CD4-positive, alpha-beta T cell treated with Interleukin-21 for 1 hour (primary cell): ENCODE measurements at places on chromosomes 1 and 21.

- no peak for DNase-seq
Measured at GRCh38 chr1:160891474-160891873, 6.5 kb upstream of the ITLN1 start.

DNA sequence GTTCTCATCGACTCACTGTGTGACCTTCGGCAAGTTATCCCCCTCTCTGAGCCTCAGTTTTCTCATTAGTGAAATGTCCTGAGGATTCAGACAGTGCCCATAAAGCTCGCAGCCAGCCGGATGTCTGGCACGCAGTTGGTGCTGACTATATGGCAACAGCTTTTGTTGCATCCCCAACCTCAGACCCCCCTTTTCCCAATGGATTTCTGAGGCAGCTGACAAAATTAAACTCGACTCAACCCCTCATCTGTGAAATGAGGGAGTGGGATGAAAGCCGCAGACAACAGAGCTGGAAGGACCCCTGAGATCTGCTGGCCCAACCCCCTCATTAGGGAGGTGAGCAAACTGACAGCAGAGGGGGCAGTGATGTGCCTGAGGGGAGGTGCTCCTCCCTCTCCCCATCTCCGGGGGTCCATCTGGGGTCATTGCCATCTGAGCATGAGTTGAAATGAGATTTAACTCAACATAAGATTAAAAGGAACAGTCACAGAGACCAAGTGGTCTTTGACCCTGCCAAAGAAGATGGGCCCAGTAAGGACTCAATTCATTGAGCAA lies 40.4 kb downstream of the NKAIN1 start:
- no peak for DNase-seq

DNA sequence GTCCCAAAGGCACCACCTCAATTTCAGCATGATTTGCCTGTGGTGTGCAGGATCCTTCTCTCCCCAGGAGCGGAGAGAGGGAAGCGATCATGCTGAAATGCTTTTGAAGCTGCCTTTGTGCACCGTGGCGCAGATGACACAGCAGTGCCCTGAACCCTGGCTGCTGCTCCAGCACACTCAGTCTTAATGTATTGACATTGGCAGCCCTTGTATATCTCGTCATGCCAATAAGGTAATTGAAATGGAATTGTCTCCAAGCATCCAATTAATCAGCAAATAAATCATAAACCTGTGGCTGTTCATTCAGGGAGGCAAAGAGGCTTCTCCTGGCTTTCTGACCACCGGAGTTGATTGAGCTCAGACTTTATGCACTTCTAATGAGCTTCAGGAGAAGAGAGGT lies 139.8 kb downstream of the KAZN start:
- no peak for DNase-seq

GRCh38 chr1:1760345-1760650 lies 18.0 kb downstream of the NADK start:
- no peak for DNase-seq

GRCh38 chr1:157659576-157660247 lies 40.9 kb downstream of the FCRL3 start:
- DNase-seq, result no peak

GRCh38 chr21:21102896-21103295 lies 104.7 kb downstream of the NCAM2 start:
- DNase-seq, result no peak

GRCh38 chr1:178639326-178639725 lies 85.7 kb upstream of the RALGPS2 start:
- DNase-seq, result no peak

DNA sequence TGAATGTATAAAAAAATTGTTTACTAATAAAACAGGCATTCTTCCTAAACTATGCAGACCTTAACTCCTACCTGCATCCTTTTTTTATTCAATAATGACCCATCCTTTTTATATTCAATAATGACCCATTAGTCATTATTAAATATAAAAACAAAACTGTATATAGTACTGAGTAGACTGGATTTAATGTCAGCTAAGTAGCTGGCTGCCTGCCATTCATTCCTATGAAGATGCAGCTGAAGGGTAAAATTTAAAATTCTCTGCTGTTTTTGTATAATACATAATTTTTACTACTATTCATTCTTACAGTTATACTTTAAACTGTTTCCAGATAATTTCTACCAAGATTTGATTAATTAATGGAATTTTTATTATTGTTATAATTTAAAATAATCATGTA lies 79.3 kb downstream of the DENND1B start:
- DNase-seq, result no peak

GRCh38 chr1:197799271-197799670 lies 24.0 kb upstream of the DENND1B start:
- DNase-seq, result no peak

DNA sequence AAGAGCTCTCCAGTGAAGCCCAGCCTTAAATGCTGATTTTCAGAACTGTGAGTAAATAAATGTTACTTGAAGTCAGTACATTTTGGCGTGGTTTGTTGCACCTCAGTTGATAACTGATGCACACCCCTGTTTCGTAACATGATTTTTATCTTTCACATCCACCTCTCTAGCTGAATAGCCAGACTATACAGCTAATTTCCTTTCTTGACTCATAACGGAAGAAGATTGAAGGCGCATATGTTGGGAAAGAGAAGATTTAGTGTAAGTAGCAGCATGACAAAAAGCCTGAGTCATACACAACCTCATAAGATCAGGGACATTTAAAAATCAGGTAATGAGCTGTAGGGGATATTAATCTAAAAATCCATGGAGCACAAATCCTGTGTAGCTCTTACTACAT lies 716.2 kb upstream of the ZP4 start:
- DNase-seq, result no peak

DNA sequence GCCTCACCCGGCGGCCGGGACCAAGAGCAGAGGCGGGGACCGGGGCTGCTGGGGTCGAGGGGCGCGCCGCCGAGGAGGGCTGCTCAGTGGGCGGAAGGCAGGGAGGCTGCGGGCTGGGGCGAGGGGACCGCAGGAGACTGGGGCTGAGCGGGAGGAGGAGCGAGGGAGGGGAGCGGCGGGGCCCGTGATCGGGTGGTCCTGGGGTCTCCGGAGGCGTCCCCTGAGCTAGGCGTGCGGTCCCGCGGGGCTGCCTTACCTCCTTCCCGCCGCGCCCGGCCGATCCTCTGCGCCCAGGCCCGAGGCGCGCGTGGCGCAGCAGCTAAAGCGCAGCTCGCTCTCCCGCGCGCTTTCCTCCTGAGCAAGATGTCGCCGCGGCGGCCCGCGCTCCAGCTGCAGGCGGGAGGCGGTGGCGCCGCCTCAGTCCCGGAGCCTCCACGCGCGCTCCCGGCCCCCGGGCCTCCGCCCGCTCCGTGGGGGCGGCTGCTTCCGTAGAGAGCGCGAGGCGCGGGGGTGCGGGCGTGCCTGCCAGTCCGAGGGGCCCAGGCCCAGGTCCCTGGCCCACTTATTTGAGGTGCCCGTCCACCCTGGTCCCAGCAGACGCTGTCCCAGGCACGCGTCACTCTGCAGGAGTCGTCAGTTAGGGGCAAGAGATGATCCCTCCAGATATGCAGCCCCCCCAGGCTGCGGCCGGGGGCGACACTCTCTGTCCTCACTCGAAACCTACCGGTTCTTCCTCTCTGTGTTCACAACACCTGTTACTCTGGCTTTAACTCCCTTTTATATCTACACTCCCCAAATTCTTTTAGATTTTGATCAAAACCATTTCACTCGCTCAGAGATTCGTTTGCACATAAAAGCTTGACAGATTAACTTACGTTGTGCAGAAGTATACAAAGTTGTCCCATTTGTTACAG lies at the start of gene CCSAP:
CCSAP (minus strand) TSS at position 392 of the 914 bp plus-strand sequence. CDS start 582 bp downstream, outside the sequence.
- DNase-seq, result peak; percentile 65

- no peak for DNase-seq
Measured at GRCh38 chr1:117106478-117106877, 15.1 kb downstream of the TRIM45 start.

DNA sequence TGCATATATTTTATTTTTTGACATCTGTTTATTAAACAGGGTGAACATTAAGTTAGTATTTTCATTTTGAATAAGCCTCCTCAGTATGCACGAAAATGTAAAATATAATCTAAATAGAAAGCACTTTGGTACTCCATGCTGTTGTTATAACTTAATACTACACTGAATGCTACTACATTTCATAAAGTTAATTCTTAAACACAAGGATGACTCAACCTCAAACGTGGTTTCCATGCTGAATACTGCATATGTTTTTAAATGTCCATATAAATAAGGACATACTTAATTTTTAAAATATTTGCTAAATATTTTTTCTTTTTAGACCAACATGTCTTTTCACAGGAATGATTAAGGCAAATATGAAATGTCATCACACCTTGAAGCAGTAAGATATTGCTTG lies 83.9 kb downstream of the USP24 start:
- no peak for DNase-seq

DNA sequence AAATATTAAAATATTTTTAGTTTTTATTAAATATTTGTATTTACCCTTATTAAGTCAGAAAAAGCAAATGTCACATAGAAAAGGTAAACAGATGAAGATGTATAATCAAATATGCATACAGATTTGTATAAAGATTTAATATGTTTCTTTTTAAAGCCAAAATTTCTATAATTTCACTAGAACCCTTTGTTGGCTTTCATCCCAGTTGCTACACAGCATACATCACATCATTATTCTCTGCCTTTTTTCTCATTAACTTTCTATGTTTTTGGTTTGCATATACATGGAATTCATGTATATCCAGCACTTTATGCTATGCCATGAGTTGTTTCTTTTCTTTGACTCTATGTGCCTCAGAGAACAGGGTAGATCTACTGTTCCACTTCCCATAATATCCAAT lies 957.9 kb upstream of the ADGRL2 start:
- DNase-seq, result no peak

- no peak for DNase-seq
Measured at GRCh38 chr1:116861137-116861536, 48.6 kb upstream of the PTGFRN start.

DNA sequence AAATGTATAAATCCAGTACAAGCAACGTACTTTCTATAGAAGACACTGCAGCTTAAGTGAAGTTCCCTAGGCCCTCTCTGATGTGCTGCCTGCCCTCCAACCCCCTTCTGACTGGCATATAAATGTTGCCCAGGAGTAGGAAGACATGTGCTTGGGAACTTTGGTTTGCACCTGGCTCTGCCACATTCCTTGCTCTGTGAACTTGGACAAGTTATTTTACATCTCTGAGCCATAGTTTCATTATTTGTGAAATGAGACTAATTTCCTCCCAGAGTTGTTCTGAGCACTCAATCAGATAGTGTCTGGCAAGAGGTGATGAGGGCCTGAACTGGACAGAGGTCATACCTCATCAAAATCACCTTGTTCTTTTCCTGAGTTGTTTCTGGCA lies 3.5 kb upstream of the PHC2 start:
- no peak for DNase-seq

GRCh38 chr1:159088546-159089183 lies 12.1 kb upstream of the AIM2 start:
- no peak for DNase-seq

- DNase-seq, result no peak
Measured at GRCh38 chr1:81950591-81951244, 150.0 kb downstream of the ADGRL2 start.

DNA sequence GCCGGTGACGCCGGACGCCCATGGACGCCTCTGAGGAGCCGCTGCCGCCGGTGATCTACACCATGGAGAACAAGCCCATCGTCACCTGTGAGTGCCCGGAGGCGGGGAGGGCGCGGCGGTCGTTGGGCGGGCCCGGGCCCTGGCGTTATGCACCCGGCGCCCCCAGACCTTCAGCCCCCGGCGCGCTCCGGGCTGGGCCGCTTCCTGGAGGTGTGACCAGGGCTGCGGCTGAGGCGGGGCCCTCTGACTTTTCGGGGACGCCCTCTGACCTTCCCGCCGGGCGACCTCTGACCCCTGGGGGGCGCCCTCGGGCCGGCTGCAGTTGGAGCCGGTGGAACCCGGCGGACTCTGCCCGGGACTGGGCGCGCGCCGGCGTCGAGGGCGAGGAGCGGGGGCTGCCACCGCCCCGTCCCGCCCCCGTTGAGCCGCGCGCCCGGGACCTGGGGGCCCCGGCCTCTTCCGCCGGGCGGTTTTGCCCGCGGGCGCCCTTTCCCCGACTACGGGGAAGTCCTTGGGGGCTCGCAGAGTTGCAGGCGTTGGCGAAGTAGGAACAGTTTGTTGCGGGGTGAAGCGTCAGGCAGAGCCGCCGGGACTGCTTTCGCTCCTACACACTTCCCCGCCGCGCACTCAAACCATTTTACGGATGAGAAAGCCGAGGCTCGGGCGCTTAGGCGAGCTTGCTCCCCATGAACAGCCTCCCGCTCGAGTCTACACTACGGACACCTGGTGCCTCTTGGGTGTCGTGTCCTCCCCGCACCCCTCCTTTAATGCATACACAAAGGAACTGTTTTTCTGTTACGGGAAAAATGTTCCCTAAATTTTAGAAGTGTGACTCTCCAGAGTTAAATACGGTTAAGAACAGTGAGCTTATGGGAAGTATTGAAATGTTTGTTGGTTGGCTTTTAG lies 618 bp downstream of the TRAPPC10 start:
- peak; percentile 87 for DNase-seq

DNA sequence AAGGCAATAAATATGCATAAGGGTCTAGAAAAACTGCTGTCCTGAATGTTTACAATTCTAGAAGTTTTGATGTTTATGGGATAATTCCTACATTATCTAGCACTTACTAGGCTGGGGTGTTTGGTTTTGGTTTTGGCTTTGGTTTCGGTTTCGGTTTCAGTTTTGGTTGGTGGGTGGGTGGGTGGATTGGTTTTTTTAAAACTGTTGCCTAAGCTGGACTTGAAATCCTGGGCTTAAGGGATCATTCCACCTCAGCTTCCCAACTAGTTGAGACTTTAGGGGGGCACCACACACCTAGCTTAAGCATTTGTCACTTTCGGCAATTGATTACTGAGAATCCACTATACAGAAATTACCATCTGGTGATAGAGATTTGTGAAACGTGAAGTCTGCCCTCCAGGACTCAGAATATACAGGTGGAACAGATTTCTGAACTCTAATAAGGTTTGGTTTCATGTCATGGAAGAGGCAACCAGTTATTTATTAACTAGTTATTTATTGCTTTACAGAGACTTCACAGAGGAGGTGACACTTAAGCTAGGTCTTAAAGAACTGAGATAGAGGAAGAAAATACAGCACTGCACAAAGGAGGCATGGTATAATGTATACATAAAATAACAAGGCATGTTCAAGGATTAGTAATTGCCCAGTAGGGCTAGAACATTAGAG lies 69.6 kb downstream of the PIK3R3 start:
- peak; percentile 56 for DNase-seq

DNA sequence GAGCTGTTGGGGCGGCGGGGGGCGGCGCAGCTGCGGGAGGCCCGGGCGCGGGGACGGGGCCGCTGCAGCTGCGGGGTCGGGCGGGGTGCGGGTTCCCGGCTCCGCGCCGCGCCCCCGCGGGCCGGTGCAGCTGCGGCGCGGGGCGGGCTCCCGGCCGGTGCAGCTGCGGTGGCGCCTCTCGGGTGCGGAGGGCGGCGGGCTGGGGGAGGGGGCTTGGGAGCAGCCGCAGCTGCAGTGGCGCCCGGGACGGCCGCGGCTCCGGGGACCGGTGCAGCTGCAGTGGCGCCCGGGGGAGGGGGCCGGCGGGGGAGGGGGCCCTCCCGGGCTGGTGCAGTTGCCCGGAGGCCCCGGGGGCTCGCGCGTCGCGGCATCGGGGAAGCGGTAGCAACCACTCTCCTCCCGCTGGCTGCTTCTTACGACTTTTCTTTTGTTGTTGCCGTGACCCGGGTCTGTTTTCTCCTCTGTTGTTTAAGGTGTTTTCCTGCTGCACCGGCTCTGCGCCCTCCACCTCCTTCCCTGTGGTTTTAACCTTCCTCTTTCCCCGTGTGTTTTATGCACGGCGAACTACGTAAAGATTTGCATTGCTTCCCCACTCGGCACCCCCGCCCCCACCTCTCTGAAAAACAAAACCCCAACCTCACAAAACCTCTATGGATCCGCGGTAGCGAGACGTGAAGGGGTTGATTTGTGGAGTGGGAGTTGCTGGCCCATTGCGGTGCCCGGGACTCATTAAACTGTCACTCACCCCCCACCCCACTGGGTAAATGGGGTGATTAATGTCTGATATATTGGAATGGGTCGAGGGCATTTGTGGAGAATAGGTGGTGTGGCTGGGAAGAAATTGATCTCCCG lies 1.7 kb upstream of the ZBTB18 start:
- peak; percentile 65 for DNase-seq
